ENCODE measurements at places on chromosomes 2 and 18.

DNA sequence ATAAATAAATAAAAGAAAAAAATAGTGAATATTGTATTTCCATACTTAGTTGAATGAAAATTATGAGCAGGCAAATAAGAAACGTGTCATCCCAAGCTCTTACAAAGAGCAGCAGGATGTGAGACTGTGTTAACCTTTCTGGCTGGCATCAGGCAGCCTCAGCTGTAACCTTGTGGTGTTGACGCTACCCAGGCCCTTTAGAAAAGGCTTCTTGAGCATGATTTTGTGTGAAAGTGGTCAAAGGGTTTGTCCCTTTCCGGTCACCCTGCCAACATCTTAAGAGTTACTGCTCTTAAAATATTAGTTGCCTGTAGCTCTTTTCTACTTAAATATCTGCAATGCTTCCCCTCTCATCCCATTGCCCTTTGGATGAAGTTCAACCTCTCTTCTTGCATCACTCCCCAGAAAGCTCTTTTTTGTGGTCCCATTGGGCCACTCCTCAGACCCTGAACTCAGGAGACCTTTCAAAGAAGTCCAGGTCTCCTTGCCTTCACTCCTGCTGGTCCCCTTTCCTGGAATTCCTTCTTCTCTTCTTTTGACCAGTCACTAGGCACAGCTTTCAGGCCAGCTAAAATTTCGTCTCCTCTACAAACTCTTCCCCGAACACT, 35.0 kb downstream of the RHOB start:
- no peak for DNase-seq

GRCh38 chr2:133063775-133064174, 393.8 kb upstream of the LYPD1 start:
- DNase-seq = no peak

DNA sequence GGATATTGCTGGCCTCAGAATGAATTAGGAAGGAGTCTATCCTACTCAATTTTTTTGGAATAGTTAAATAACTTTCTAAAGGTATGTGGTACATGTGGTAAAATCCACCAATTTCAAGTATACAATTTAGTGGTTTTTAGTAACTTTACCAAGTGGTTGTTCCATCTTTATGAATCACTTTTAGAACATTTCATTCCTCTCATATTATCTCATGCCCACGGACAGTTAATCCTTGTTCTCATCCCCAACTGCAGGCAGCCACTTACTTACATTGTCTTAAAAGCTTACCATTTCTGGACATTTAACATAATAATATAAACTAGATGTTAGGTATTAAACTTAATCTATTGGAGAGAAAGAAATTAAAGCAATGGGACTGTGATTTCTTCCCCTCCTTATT, 146.3 kb upstream of the ZC3H15 start:
- peak; percentile 18 for DNase-seq

- DNase-seq = no peak
Observed at GRCh38 chr2:108942888-108943287, 46.1 kb downstream of the EDAR start.

DNA sequence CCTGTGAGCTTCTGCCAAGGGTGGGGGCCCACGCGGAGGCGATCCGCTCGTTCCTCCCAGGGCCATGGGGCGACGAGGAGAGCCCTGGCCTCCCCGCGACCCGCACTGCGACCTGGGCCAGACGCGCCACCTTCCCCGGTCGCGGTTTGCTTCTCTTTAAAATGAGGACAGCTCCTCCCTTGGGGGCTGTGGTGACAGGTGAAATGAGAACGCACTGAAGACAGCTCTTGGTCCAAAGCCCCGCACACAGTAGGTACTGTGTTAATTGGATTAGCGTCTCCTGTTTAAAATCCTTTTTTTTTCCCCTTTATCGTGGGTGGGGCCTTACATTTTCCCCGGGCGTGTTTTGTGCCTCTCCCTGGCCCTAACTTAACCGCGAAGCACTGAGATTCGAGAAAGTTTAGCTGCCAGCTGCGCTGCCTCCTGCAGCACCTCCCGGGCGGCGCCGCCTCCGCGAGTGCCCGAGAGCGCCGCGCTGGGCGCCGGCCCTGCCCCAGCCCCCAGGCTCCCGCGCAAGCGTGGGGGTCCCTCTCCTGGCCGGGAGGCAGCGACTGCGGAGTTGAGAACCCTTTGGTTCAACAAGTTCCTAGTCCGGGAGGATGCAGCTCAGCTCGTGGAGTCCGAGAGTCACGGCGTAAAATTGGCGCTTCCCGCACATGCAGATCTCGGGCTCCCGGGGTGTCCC, 1.1 kb downstream of the HPCAL1 start:
- peak; percentile 21 for DNase-seq

- DNase-seq = no peak
Observed at GRCh38 chr2:94956797-94957391, 68.6 kb upstream of the MAL start.

- DNase-seq = no peak
Observed at GRCh38 chr2:170086117-170086688, 91.7 kb upstream of the MYO3B start.

- DNase-seq = no peak
Observed at GRCh38 chr2:65974067-65974723, 460.7 kb upstream of the MEIS1 start.

DNA sequence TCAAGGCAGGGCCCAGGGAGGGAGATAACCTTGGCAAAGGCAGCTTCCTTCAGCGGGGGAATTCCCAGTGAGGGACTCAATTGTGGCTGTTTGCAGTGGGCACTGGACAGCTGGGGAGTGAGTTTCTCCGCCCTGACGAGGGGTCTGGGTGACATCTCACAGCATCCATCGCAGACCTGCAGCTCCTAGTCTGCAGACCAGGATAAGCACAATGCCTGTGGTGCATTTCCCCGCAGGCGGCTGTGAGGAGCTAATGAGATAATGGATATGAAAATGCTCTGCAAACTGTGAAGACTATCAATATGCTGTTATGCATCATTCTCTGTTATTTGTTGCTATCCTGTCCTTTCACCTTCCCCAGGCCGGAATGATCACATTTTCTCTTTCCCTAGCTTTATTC, 30.0 kb upstream of the CYP1B1 start:
- no peak for DNase-seq

DNA sequence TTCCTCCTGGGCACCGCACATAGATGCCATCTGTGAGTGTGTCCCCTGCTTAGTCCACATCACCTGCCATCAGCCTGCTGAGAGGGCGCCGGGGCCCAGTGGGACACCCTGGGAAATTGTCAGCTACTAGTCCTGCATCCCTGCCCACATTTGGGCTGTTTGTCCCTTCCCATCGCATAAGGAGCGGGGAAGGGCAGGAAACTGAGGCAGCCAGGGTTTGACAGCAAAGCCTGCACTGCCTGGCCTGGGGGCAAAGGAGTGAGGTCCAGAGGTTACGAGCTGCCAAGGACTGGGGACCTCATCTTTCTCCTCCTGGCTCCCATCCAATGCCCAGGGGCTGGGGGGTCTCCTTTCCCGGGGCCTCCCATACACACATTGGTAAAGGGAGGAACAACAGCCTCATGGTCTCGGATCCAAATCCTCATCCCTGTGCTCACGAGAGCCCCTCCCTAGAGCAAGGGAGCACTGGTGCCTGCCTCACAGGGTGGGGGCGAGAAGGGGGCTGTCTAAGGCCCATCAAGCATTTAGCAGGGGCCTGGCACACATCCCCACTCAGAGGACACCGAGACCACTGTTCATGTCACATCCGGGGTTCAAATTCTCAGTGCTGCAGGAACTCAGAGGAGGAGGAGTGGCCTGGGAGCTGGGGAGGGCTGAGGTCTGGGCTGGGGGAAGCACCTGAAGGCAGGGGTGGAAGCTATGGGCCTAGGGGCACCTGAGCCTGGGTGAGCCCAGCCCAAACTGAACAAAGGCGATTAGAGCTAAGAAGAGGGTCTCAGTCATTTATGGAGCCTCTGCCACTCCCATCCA, 113.8 kb downstream of the SMAD7 start:
- no peak for DNase-seq

DNA sequence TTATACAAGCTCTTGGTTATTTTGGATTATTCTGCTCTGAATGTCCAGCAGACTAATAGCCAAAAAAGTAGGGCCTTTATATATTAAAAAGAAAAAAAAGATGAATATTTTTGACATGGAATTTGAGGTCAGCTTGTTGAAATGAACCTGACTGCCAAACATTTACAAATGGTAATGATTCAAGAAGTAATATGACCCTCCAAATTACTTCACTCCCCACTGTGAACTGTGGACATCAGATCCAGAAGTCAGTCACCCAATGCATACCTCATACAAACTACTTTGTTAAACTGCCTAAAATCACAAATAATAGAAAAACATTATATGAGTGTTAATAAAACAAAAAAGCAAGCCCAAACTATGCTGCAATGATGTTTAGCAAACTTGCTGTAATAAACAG, 10.0 kb downstream of the EPG5 start:
- no peak for DNase-seq

DNA sequence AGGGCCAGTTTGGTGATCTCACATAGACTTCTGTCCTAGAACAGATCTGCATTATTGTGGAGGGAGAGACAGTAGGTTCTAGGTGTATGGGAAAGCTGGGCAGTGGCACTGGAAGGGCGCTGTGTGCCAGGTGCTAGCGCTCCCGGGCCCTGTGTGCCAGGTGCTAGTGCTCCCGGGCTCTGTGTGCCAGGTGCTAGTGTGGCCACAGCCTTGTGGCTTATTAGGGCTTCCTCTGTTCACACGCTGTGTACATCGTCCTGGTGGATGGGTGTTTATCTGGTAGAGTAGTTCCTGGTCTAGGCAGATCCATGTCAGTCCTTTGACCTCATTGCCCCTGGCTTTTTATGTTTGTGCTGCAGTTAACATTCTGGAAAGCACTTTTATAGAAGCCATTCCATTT, 263.4 kb downstream of the AGAP1 start:
- no peak for DNase-seq

GRCh38 chr18:53817976-53818950, 406.2 kb downstream of the MBD2 start:
- DNase-seq = no peak

GRCh38 chr18:10138719-10139118, 224.9 kb downstream of the VAPA start:
- DNase-seq = no peak

- DNase-seq = no peak
Observed at GRCh38 chr2:196183172-196183473, 11.7 kb upstream of the STK17B start.

DNA sequence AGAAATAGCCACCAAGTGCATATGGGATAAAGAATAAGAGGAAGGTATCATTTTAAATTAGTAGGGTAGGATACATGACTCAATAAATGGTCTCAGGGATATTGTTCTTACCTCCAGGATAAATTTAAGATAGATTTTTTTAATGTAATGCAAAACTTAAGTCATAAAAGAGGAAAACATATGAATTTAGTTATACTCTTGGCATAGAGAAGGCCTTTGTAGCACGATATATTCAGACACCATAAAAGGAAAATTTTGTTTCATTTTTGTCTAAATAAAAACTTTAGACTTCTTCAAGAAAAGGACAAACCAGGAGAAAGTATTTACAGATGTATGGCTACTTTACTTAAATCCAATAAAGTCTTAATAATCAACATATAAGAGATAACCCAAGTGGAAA, 78.5 kb upstream of the CAB39 start:
- DNase-seq = no peak

DNA sequence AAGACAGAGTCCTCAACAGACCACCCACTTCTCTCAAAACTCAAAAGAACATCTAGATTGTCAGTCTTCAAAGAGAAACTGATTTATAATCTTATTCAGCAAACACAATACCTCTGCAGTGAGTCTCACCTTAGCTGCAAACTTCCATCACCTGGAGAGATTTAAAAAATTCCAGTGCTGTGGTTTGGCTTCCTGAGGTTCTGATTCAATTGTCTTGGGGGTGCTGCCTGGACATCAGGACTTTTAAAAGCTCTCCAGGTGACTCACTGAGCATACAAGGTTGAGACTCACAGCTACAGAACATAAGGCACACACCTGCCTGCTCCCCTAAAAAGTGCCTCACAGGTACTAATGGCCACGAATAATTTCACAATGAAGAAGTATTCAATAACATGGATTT, 40.3 kb downstream of the RNF152 start:
- DNase-seq = no peak

GRCh38 chr2:186751078-186751477, 57.2 kb downstream of the FAM171B start:
- DNase-seq = no peak

- no peak for DNase-seq
Observed at GRCh38 chr2:173090276-173090877, 14.7 kb downstream of the MAP3K20 start.

DNA sequence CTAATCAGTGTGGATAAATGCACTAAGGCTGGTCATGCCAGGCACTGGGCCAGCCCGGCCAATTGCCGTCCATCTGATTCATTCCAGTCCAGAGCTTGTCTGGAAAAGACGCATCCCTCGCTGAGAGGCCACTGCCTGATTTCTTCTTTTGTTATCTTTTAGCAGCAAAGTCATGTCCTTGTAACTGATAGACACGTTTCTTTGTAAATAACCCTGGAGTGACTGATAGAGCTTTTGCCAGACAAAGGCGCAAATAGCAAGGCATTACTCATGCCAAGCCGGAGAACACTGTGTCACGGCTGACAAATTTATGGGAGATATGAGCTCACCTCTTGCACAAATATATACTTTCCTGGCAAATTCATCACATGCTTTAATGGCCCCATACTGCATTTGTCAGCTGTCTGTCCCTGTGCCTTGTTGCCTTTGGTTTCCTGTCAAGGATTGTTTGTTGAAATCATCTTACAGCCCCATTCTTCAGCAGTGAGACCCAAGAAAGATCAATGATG, 164.4 kb downstream of the ETAA1 start:
- DNase-seq = peak; percentile 81
